ENCODE measurements at places on chromosomes 6 and 20.

GRCh38 chr6:44342052-44342451 lies 398 bp upstream of the SPATS1 start:
- DNase-seq: no peak

GRCh38 chr6:131680868-131681267 lies 20.3 kb downstream of the OR2A4 start:
- DNase-seq: no peak

DNA sequence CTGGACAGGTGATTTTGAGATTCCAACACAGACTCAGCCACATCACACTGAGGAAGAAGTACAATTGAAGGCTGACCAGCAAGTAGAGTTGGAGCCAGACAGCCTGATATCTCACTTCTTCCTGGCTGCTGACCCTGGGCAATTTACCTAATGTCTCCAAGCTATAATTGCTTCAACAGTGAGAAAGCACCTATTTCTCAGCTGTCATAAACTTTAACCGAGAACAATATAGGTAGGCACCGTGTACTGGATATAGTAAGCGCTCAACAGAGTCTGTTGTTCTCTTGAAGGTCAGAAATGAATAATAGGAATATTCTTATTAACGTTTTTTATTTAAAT lies 28.3 kb downstream of the STX7 start:
- DNase-seq: no peak

DNA sequence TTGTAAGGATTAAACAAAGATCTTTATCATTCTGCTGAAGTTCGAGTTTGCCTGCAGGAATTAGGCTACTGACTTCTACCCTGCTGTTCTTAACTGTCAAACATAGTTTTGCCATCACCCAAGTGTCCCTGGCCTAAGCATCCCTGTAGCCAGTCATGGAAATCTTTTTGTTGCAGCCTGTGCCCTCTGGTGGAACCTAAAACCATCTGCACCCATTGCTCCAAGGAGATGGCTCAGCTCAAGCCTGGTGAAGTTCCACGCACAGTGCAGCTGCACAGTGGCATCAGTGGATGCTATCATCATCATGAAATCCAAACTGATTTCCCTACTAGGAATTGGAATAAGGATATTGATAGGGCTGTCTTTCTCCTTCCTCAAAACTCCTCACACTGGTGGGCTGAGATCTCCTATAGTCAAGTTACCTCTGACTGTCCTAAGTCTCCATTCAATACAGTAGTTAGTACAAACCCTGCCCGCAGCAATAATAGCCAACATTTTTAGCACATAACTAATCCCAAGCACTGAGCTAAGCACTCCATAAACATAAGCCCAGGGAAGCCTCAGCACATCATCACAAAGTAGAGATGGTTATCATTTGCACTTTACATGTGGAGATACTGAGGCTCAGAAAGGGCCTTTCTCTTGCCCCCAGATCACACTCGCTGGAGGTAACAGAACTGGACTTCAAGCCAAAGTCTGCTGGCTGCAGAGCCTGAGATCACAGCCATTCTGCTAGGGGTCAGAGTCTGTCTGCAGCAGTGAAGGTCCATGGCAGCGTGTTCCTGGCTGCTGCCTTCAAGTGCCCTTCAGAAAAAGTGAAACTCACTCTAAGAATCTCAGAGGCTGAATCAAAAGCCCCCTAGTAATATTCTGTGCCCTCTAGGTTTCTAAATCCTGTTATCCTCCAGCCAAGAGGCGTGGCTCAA lies 77.2 kb upstream of the MC3R start:
- peak; percentile 77 for DNase-seq

DNA sequence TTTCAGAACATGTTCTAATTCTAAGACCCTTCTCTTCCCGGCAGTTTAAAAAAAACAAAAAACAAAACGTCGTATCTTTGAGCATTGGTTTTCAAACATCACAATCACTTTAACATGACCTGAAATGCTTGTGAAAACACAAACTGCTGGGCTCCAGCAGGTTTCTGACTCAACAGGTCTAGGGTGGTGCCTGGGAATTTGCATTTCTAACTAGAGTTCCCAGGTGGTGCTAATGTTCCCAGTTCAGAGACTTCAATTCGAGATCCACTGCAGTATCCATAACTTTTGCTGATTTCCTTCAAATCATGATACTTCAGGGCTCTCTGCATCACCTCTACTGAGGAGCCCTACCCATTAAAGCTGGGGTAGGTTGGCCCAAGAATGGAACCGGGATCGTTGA lies 850 bp upstream of the SMPDL3A start:
- DNase-seq: no peak

GRCh38 chr6:135606392-135606791 lies 108.9 kb upstream of the AHI1 start:
- no peak for DNase-seq

DNA sequence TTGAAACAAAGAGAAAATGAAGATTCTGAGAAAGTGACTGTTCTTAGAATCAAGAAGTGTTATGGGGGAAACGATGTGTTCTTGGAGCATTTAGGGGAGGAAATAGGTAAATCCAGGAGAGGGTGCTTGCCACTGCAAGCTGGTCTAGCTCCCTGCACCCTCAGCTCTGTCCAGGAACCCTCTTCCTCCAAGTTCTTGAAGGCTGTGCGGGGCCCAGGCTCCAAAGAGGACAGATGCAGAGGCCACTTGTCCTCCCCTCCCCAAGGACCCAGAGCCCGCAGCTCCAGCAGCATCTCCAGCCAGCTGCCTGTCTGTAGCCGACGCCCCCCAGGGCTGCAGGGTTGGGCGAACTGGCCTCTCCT lies 87.9 kb downstream of the CDC5L start:
- DNase-seq: no peak

DNA sequence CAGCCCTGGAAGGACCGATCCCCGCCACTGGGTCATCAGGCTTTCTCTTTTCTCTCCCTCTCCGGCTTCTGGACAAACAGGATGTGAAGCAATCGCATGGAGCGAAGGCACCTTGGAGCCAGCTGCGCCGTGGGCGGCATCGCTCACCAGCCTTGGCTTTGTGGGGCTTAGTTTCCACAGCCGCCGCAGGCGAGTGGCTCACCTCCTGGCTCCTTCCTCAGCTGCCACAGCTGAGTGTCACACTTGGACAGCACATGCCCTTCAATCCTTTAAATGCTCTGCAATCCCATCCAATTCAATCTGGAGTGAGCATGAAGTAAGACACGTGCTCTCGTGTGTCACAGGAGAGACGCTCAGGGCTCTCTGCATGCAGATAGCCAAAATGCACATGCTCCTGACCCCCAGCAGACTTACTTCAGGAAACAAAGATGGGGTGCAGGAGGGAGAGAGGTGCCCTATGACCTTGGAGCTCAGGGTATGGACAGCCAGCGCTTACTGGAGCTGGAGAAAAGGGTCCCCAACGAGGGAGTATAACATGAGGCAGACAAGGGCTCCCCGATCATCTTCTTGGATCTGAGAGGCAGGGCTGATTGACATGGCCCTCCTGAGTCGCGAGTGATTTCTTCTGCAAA lies 70.9 kb downstream of the BMP7 start:
- peak; percentile 70 for DNase-seq

DNA sequence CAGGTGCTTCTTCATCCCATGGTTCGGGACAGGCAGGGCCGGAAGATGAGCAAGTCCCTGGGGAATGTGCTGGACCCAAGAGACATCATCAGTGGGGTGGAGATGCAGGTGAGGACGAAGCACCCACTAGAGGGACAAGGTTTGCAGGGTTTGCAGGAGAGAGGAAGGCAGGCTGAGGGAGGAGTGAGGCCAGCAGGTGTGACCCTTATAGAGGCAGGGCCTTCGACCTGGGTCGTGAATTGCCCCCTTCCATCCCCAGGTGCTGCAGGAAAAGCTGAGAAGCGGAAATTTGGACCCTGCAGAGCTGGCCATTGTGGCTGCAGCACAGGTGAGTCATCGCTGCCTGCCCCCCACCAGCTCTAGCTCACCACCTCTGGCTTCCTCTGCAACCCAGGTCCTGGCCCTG lies 8.4 kb downstream of the VARS2 start:
- peak; percentile 38 for DNase-seq

DNA sequence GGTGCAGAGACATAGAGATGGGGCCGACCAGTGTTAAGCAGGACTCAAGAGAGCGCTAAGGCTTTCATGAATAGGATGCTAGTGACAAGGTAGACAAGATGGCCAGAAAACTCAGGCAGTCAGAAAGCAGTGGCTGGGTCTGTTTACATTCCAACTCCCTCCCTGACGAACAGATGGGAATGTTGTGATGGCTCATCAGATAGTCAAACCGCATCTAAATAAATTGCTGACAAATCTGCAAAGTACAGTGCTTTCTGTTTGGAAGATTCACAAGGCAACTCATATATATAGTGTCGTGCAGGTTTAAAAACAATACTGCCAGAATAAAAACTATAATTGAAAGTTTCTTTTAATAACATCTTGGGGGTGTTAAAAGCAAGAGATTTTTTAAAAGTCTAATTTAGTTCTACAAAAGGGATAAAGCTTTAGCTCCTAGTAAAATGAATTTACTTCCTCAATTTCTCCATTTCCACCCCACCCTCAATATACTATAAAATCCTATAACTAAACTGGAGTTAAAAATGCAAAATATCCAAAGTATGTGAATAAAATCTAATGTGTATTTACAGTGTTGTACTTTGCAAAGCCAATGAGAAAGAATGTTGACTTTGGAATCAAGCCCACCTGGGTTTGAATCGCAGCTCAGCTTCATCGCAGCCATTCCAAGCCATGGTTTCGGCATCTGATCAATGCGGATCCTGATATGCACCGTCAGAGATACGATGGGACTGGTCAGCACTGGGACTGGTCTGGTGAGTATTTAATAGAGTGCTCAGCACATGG lies 247.3 kb upstream of the PDE10A start:
- DNase-seq: no peak

DNA sequence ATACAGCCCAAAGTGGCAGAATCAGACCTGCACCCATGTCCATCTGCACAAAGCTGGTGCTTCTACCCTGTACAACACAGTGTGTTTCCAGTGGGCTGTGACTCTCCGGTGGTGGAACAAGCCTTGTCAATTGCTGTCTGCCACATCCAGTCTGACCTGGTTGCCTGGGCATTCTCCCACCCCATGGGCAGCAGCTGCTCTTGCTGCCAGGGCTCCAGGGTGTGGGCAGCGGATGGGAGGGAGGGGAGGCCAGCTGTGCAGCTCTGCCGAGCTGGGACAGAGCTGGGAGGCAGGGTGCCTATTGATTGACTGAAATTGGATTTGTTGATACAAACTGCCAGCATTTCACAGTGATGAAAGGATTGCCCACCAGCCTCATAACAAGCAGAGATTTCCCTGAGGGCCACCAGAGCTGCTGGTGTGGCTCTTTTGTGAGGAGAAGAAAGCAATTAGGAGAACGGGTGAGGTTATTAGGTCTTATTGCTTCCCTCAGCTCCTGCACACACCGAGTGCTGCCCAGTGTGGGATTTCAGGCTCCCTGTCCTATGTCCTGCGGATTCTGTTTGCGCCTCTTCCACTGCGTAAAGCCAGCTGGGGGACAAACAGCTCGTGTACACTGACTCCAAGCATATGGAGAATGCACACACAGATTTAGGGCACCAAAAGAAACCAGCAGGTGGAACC lies 150.8 kb downstream of the NRN1 start:
- no peak for DNase-seq

- DNase-seq: peak; percentile 66
These were observed 165.6 kb downstream of the KCNQ5 start for GRCh38 chr6:72787391-72788031.

GRCh38 chr20:23096097-23096496 lies 10.0 kb upstream of the CD93 start:
- no peak for DNase-seq

- DNase-seq: no peak
These were observed 108.0 kb downstream of the PRND start for GRCh38 chr20:4829514-4830215.

DNA sequence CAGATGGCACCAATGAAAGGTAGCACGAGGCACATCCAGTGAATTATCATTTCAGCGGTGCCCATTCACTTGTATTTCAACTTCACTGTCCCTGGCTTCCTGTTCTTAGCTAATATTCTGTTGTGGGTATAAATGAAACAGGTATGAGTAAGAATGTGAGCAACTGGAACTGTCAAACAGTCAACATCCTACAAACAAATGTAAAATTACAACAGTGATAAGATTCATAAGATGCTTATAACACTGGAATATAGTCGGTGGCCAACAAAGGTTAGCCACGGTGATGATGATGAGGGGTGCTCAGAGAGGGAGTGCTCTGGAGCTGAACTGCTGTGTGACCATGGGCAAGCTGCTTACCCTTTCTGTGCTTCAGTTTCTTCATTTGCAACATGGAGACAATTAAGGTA lies 74.9 kb upstream of the TOX2 start:
- no peak for DNase-seq

DNA sequence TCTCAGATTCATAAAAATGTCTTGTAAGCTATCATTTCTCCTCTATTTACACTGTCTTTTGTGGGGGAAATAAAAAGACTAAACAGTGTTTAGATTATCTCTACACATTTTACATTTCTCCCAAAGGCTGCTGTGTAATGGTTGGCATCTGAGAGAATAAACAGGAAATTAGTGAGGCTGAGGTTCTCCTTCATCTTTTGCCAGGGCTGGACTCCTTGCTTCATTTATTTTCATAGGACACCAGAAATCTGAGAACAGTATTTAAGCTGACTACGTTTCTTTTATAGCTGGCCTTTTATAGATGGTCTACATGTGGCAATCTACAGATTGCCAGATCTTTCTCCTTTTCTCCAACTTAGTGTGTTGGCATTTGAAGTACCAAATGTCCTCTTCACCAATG lies 41.5 kb downstream of the PLCB4 start:
- DNase-seq: no peak

GRCh38 chr20:60108397-60108796 lies 150.2 kb downstream of the CDH26 start:
- peak; percentile 52 for DNase-seq
